ENCODE measurements at places on chromosomes 3 and 15.

- no peak for DNase-seq
Measured at GRCh38 chr15:53808058-53808706, 48.7 kb upstream of the WDR72 start.

- no peak for DNase-seq
Measured at GRCh38 chr3:179286331-179286730, 35.4 kb upstream of the KCNMB3 start.

- no peak for DNase-seq
Measured at GRCh38 chr15:89441295-89441812, 55.0 kb downstream of the RHCG start.

GRCh38 chr3:189557824-189558223, 73.4 kb upstream of the TP63 start:
- DNase-seq, result no peak

DNA sequence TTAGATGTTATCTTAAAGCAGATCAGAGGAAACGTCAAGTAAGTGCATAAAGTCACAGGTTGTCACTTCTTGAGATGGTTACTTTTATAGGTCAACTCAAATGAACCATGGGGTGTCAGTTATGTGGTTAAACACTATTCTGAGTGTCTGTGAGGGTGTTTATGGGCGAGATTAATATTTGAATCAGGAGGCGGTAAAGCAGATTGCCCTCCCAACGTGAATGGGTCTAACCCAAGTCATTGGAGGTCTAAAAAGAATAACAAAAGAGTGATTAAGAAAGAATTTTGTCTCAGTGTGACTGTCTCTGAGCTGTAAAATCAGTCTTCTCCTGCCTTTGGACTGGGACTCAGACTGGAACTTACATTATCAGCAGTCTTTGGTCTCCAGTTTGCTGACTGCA, 977.5 kb downstream of the NAALADL2 start:
- DNase-seq, result no peak

Data from activated CD4-positive, alpha-beta T cell treated with anti-CD3 and anti-CD28 coated beads, Interleukin-2, amount 50 U/mL, for 24 hours (primary cell).